ENCODE measurements at places on chromosomes 12 and 14.

- DNase-seq = no peak
These were observed 15.3 kb downstream of the MIPOL1 start for GRCh38 chr14:37213016-37213415.

- no peak for DNase-seq
These were observed 1165.4 kb downstream of the TMEM121 start for GRCh38 chr14:106691601-106692291.

- DNase-seq = no peak
These were observed 12.8 kb upstream of the AQP2 start for GRCh38 chr12:49937639-49938300.

DNA sequence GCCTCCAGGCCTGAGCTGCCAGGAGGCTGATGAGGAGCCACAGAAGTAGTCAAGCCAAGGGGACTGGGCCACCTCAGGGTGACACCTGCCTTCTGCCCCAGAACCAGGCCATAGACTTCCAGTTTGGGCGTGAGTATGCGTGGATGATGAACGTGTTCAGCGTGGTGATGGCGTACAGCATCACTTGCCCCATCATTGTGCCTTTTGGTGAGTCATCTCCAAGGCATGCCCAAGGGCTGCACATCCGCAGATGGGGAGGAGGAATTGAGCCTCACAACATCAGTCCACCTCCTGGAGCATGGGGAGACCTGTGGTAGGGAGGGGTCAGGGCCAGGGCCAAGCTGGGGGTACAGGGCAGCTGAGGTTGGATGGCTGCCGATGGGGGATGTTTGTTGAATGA, 22.3 kb downstream of the NGB start:
- DNase-seq = no peak

DNA sequence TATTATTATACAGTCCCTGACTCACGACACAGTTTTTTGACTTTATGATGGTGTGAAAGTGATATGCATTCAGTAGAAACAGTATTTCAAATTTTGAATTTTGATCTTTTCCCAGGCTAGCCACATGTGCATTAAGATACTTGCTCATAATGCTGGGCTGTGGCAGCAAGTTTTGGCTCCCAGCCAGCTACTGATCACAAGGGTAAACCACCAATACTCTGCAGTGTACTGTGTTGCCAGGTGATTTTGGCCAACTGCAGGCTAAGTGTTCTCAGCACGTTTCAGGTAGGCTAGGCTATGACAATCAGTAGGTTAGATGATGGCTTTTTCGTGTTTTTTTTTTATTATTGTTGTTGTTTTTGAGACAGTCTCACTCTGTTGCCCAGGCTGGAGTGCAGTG, 69.4 kb upstream of the ACTN1 start:
- peak; percentile 14 for DNase-seq

- DNase-seq = peak; percentile 23
These were observed 440.8 kb downstream of the EGLN3 start for GRCh38 chr14:33510063-33510481.

DNA sequence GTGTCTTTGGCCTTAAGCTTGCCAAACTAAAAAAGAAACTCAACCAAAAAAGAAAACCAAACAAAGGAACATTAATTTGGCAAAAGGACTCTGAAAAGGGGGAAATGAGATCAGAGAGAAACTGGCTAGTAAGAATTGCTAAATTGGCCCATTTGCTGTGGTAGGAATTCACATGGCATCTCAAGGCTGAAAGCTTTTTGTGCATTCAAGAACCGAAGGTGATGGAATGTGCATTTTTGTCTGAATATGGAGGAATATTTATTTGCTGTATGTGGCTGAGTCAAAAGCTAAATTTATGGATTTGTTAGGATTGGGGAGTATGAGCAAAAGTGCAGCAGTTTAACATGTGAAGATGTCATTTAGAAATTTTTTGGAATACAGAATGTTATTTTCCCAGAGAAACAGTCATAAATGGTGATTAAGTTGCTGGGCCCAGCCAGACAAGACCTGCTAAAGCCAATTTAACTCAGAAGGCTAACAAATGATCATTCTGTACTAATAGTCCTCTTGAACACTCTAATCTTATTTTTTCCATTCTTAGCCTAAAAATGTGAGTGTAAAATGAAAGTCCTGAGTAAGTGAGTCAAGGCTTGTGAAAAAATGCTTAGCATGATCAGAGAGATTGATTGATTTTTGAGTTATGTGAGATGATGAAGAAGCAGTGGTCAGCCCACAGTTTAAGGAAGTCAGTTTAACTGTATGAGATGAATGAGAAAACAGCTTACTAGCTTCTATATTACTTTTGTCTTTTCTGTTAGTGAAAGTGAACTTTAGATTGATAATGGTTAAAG, 94.1 kb downstream of the ANO6 start:
- DNase-seq = peak; percentile 51

GRCh38 chr12:103102225-103102744, 144.8 kb downstream of the ASCL1 start:
- DNase-seq = no peak

DNA sequence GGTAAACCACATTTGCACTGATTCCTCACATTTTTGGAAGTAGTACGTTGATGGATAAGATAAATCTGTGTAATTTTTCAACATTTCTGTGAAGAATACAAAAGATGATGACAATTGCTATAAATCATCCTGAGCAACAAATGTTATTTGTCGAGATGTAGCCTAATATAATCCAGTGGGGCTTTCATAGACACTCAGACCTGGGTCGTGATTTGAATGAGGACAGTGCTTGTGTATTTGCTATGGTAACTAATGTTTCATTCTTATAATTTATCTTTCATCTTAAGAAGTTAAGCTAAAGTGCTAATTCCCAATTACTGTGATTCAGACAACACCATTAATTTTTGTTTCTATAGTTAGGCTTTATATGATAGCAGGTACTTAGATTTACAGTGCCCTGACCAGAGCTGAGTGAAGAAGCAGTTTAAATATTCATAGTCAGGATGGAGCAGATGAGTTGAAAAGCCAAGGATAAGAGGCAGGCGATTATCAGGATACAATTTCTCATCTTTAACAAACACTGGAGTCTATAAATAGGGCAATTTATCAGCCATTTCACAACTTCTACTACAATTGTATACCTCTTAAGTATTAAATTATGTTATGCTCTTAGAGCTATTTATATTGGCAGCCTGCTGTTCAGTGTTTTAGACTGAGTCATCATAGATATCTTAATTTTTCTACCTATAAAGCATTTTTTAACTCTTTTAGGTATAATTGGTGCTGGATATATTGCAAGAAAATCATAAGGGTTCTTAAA, 359.9 kb downstream of the TRHDE start:
- peak; percentile 21 for DNase-seq

GRCh38 chr12:27162229-27162537, 79.8 kb upstream of the C12orf71 start:
- no peak for DNase-seq

DNA sequence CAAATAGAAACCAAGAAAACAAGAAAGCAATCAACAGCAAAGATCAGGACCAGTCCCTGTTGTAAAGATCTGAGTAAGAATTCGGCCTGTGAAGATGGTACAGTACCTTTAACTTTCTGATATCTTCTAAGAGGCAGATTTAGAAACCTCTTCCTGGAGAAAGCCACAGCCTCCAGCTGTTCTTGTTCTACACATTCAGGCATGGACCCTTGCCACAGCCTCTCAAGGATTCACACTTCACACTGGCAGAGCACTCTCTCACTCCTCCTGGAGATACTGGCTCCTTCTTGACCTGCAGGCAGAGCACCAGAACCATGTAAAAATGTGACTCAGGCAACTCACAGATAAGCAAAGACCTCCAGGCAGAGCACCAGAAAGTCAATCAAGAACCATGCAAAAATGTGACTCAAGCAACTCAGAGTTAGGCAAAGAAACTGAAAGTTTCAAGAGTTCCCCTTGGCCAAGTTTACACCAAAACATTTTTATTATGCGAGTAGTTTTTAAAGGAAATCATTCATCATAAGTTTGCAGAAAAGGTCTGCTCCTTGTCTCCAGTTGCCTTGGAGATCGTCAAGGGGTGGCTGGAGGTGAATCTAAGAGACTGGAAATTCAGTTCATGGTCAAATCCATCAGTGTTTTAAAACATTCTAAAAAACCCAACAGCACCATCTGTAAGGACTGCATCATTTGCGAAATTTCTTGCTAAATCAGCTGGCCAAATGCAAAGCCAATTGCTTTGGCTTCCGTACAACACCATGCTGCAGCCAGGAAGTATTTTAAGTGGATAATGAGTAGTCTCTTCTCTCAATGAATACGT, 119.3 kb upstream of the MDM1 start:
- peak; percentile 69 for DNase-seq

DNA sequence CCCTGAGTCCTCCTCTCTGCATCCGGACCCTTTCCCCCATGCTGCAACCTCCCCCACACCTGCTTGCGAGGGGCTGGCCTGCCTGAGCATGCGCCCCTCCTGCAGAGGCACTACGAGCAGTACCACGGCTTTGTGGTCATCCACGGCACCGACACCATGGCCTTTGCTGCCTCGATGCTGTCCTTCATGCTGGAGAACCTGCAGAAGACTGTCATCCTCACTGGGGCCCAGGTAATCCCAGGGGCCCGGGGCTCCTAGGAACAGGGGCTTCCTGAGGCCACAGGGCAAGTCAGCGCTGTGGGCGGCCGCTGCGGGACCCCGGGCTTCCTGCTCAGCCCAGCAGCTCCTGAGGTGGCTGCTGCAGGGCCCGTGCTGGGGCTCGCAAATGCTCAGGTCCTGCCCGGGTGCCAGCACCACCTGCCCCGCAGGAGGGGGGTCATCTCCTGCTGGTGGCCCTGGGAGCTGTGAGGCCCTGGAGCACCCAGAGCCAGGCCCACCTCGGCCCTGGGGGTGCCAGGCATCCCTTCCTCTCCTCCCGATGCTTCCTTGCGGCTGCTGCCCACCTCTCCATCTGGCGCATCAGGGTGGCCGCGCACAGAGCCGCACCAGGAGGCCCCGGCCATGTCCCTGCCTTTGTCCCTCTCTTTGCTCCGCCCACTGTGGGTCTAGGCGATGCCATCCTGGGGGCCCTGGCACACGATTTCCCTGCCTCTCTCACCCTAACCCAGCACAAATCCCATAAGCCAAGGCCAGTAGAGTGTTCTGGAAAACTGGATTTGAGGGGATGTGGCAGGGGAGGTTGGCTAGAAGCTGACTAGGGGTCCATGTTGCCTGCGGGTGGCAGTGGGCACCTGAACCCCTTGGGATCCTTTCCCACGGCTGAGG, 10.2 kb downstream of the ASPG start:
- no peak for DNase-seq

DNA sequence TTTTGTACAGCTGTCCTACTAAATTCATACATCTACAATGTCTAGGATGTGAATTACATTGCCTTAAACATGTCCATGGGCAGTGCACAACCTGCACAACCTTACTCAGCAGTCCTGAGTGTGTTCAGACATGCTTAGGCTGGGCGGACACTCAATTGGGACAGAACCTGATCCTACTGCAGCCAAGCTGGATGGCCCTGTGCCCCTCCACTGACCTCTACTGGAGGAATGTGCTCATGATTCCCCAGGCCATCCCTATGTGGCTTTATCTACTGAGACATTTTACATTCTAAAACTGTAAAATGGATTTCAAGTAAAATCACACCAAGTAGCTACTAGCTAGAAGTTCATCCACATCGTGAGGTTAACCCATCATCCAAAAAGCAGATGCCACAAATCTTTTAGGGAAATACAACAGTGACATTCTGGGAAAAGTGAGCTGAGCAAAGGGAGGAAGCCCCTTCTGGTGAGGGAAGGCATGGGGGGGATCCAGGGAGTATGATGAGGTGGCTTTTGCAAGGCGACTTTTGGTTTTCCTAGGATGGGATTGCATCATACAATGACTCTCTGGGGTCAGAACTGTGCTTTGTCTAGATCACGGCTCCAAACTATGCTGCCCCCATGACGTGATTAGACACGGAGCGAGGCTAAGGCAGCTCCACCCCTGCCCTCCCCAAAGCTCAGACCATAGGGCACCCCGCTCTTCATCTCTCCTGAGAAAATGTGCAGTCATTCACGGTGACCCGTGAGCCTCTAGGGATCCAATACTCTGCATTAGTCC, 911.7 kb upstream of the TMEM132C start:
- DNase-seq = peak; percentile 50

- DNase-seq = peak; percentile 48
These were observed 326.7 kb downstream of the ATP23 start for GRCh38 chr12:58268069-58268468.

GRCh38 chr12:98847242-98847641, 202.2 kb downstream of the APAF1 start:
- no peak for DNase-seq
